Activated B cell treated with CpG ODN at 0.5 μM for 24 hours (primary cell): ENCODE measurements at places on chromosomes 12 and 14. TPM values are rescaled to one million over a fixed set of nuclear protein-coding genes. Genes with fewer than 3 reads are reported as not detected.

DNA sequence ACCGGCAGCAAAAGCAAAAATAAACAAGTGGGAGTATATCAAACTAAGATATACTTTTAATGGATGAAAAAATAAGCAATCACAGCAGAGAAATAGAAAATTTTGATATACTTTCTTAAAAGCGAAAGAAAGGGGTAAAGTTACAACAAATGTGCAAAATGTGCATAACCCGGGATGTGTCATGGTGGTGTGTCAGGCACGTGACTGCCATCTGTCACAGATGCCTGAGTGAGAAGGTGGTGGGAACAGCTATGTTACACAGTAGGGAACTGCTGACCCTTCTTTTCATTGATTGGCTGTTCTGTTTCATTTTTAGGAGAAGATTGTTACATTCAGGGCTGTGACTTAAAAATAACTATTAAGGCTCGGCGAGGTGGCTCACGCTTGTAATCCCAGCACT, 168.1 kb upstream of the PELI2 start:
- no peak for DNase-seq

DNA sequence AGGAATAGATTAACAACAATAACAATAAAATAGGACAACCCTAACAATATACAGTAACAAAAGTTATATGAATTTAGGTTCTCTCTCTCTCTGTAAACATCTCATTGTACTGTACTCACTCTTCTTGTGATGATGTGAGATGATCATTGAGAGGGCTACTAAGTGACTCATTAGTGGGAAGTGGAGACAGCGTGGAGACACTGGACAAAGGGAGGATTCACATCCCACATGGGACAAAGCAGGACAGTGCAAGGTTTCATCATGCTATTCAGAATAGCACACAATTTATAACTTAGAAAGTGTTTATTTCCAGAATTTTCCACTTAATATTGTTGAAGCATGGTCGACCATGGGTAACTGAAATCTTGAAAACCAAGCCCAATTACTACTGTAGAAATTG, 26.0 kb upstream of the SPATA7 start:
- no peak for DNase-seq

GRCh38 chr14:98445718-98446117, 826.3 kb downstream of the BCL11B start:
- no peak for DNase-seq

DNA sequence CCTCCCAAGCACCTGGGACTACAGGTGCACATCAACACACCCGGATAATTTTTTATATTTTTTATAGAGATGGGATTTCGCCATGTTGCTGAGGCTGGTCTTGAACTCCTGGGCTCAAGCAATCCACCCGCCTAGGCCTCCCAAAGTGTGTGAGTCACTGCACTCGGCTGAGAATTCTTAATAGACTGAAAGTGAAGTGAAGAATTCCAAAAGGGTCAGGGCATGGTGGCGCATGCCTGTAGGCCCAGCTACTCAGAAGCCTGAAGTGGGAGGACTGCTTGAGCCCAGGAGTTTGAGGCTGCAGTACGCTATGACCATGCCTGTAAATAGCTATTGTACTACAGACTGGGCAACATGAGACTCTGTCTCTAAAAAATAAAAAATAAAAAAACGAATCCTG, 43.7 kb downstream of the TCHP start:
- DNase-seq = no peak

DNA sequence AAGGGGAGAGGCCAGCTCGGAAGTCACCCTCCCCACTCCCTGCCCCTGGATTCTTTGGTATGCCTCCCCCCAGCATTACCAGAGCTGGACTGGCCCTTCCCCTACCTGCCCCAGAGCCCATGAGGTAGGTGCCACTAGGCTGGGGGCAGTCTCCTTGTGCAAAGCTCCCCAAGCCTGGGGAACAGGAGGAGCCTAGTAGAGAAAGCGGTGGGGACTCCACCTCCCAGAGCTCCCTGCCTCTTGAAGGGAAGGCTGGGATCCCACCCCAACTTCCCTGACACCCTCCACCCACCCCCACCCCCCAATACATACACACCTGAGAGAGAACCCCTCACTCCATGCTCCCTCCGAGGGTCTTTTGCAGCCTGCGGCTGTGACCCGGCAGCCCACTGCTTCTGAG, 30.4 kb downstream of the FIGNL2 start:
- DNase-seq = no peak

Gene MAP1LC3B2
- total RNA-seq = 1.0 and 1.9 TPM in 2 replicates
